ENCODE measurements at places on chromosomes 6 and 20. TPM values are rescaled to one million over a fixed set of nuclear protein-coding genes. Genes with fewer than 3 reads are reported as not detected.

PPP1R3G gene
- 0.07 TPM for total RNA-seq

LGSN gene
- not detected for total RNA-seq

ADGRF4 gene
- not detected for total RNA-seq

CCR6 gene
- not detected for total RNA-seq

PABPC1L gene
- 75.0 TPM for total RNA-seq

SNX21 gene
- total RNA-seq = 16.8 TPM

C20orf141 gene
- not detected for total RNA-seq

SCGN gene
- not detected for total RNA-seq

LY6G6C gene
- total RNA-seq = 1.2 TPM

OPRM1 gene
- total RNA-seq = not detected

CST5 gene
- total RNA-seq = not detected

NQO2 gene
- total RNA-seq = 21.5 TPM

RBM12 gene
- total RNA-seq = 191 TPM

WFDC10B gene
- total RNA-seq = not detected

UBD gene
- total RNA-seq = not detected

TNFRSF6B gene
- not detected for total RNA-seq

GRCh38 chr6:12313992-12314589 lies 23.9 kb downstream of the EDN1 start:
- no peak for DNase-seq

GRCh38 chr20:48105526-48105925 lies 320.2 kb upstream of the SULF2 start:
- no peak for DNase-seq

DNA sequence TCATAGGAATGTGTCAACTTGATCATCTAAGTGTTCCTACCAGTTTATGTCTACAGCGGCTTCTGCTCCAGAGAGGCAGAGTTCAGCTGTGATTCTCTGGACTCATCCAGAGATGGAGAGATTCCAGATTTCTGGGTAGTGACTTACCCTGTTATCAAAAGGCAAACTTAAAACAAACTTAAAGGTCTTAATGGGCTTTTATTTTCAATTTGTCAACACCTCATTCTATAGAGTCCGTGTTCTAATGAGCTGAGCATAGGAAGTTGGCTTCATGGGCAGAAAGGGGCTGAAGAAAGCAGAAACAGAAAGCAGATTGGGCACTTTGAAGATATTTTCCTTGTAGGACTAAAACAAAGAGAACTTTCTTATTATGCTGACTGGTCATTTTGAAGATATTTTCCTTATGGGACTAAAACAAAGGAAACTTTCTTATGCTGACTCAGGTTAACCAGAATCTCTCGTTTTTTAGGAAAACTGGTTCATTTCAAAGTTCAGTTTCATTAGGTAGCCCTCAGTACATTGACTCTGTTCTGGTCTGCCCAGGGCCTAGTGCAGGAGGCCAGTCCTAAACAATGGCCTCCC lies 185.1 kb downstream of the CDH26 start:
- DNase-seq = no peak

GRCh38 chr6:122995921-122996793 lies at the start of gene CLVS2:
Gene CLVS2 (plus strand): TSS chr6:122996235. CDS start chr6:122997778, 1,543 bp downstream.
- peak; percentile 38 for DNase-seq

DNA sequence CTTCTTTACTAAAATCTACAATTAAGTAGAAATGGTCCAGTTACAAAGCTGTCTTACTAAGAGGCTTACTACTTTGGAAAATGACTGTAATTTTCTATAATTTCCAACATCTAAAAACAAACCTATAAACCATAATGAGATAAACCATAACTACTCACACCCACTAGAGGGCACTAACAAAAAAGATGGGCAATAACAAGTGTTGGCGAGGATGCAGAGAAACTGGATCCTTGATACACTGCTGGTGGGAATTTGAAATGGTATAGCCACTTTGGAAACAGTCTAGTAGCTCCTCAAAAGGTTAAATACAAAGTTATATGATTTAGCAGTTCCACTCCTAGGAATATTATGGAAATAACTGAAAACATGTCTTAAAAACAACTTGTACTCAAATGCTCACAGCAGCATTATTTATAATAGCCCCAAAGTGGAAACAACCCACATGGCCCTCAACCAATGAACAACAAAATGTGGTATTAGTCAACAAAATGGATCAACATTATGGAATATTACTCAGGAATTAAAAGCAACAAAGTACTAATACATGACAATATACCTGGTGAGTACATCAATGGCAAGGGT lies 50.6 kb downstream of the GJA10 start:
- no peak for DNase-seq

DNA sequence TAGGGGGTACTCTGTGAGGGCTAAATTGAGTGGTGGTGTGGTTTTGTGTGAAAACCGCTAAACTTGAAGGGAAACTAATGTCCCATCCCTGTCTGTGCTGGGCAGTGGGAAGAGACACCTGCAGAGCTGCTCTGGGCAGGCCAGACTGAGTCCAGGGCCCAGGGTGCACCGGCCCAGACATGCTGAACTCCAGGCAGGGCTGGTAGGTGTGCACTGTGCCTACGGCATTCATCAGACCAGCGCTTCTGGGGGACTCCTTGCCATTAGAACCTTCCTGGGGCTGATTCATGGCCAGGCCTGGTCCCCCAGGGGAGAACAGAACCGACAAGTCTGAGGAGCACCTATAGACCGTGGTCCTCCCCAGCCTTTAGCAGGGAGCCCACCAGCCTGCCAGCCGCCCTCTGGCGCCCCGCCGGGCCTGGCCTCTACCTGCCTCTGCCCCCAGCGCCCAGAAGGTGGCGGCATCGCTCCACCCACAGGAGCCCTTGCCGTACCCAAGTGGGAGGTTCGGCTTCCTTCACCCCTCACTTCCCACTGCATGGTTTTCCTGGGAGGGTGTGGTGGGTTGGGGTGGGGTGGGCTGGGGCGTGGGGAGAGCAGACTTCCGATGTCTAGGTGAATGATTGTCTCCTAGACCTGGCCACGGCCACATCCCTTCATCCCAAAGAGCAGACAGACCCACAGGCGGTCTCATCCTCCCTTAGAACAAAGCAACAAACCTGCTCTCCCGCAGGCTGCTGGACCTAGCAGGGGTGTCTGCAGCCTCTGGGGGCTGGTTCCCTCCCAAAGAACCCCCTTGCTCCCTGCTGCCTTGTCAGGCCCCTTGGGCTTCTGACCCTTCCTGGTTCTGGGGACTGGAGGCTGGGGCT lies 15.5 kb downstream of the CCDC167 start:
- peak; percentile 72 for DNase-seq

DNA sequence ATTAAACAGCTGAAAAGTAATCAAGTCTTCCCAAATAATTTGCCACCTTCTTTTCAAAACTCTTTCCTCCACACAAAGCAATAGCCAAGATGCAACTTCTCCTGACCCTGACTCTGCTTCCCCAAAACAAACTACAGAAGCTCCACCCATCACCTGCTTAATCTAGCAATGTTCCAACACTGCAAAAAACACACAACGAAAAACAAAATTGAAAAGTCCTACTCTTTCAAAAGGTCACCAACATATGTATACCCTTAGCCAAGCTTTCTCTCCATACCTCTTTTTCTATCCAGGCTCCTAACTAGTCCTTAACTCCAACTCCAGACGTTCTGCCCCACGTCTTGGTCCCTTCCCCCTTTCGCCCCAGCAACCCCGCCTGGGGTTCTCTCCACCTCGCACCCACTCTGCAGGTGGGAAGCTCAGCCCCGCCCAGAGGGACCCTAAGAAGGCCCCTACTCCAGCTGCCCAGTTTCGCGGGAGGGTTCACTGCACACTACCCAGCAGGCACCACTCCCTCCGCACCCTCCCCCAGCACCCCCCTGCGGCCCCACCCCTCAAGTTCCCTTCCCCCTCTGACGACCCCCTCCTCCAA lies 717 bp downstream of the CSNK2A1 start:
- no peak for DNase-seq

DNA sequence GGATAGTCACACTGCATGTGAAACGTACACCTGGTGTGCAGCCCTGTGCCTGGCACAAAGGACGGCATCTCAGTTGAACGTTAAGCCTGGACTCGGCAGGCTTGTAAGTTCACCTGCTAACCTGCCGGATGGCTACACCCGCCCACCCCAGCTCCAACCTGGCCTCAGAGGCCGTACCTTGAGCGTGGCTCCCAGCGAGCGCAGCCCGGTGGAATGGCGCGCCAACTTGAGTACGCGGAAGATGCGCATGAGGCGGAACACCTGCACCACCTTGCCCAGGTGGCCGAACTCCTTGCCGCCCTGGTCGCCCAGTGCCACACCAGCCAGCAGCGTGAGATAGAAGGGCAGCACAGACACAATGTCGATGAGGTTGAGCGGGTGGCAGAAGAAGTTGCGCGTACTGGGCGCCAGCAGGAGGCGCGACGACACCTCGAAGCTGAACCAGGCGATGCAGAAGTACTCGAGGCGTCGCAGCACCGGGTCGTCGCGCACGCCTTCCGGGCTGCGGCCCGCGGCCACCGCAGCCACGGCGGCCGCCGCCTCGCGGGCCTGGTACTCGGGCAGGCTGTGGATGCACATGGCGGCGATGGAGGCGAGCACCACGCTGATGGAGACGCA lies 3.3 kb downstream of the KCNS1 start:
- DNase-seq = no peak

GRCh38 chr20:37882961-37883712 lies 19.8 kb upstream of the VSTM2L start:
- DNase-seq = no peak

DNA sequence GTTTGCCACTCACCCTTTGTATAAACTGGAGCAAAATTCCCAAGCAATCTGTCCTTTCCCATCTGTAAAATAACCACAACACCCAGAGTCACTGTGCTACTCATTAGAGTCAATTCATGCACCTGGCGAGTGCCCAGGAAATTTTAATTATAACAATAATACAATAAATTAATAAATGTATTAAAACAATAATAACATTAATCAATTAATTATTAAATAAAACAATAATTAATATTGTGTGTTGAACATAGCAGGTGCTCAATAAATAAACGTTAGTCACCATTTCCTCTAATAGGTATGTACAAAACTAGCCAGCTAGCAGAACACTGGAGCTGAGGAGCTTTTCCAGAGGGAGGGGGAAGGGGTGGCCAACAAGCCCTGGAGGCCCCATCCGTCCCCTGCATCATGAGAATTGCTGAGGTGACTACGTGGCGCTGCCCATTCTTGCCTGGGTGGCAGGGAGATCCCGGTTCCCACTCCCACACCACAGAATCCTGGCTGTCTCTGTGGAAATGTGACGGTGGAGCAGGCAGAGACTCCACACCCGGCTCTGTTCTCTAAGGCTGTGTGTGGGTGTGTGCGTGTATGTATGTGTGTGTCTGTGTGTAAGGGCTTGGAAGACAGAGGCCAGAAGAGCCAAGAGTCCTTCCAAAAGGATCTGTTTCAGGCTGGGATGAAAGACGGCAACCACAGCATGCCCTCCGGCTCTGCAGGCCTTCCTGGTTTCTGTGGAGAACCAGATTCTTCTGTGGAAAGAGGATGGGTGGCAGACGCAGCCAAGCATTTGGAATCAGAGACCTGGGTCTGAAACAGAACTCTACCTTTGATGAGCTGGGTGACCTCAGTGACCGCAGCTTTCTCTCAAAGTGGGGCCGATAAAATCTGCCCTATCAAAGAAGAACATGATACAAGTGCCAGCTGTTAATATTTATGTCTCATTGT lies 18.8 kb upstream of the EZR start:
- no peak for DNase-seq

DNA sequence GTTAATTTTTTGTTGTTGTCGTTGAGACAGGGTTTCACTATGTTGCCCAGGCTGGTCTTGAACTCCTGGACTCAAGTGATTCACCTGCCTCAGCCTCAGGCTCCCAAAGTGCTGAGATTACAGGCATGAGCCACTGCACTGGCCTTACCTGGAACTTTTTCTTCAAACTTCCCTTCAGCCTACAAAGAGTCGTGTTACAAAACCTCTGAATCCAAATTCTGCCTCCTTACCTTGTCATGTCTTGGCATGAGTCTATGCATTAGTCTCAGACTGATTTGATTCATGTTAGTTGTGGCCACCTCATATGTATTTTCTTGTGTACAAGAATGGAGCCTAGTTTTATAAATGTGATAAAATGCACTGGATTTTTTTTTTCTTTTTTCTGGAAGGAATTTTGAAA lies 172.1 kb downstream of the PRL start:
- no peak for DNase-seq

- DNase-seq = no peak
These were observed 24.5 kb downstream of the CHMP4B start for GRCh38 chr20:33835615-33836172.

GRCh38 chr6:35050757-35051330 lies 90.3 kb downstream of the TCP11 start:
- no peak for DNase-seq

- no peak for DNase-seq
These were observed 672.2 kb downstream of the PRKN start for GRCh38 chr6:162055365-162055764.

- no peak for DNase-seq
These were observed 17.8 kb downstream of the MAP3K5 start for GRCh38 chr6:136774228-136775041.

DNA sequence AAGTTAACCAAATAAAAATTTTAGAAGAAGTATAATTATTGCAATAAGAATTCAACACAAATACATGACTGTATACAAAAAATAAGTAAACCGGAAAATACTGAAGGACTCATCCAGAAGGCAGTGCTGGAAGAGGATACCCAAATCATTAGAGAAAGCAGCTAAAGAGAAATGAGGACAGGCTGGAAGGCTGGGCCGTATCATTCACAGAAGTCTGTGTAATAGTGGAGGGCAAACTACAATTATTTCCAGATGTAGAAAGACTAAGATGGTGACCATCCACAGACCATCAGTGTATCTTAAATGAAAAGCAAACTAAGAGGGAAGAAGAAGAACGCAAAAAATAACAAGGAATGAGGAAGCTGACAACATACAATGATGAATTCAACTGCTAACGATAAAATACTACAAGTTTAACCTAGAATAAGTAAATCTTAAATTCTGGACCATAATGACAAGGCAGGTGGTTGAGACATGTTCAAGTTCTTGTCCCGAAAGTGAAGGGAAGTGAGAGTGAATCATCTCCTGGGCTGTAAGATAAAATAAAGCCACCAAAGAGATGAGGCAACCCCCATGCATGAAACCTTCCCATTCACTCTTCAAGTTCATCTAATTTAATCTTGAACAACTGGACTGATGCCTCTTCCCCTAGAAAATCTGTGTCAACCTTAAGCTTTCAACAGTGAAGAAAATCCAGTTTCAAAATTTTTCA lies 71.5 kb downstream of the SLC23A2 start:
- DNase-seq = no peak

- DNase-seq = no peak
These were observed 125.5 kb downstream of the EPHA7 start for GRCh38 chr6:93293872-93294271.

- DNase-seq = no peak
These were observed 6.4 kb downstream of the RAB44 start for GRCh38 chr6:36703982-36704381.
